Natural killer cell (primary cell): ENCODE measurements at places on chromosomes 7 and 10.
A peak's percentile ranks its signal among the peaks of the same experiment; 100 is the strongest.

DNA sequence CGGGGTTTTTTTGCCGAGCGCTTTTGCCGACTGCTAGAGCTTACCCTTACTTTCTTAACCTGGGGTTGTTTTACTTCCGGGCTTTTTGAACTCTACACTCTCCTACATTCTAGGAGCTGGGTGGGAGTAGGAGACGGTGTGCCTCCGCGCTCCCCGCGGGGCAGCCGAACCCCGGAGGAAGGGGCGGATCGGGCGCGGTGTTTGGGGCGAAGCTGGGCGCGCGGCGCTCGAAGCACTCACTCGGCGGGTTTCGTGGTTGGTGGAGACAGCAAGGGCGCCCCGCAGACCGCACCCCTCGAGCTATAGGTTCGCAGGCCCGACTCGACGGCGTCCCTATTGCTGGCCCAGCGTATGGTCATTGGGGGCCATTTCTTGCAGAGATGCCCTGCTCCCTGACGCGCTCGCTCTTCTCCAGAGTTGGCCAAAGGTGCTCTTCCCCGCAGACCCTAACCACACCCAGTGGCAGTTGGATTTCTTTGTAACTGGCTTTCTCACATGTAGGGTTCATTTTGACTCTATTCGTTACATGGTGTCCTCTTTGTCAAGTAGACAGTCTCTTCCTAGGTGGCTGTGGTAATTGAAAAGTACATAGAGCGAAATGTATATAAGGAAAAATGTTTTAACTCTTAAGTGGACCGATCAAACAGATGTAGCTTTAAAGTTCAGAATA lies 364 bp downstream of the ZNF518A start:
- DNase-seq = peak; percentile 74

DNA sequence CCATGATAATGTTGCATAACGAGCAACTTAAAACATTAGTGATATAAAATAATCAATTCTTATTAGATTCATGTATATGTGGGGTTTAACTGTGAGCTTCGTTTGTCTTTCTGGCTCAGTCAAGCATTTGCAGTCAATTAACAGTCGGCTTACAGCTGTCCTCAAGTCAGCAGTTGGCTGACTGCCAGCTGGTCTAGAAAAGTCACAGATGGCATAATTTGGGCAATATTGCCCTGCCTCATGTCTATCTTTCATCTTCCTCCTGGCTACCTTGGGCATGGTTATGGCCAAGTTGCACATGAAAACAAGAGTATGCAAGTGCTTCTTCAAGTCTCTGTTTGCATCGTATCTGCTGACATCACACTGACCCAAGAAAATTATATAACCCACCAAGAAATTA lies 186.1 kb upstream of the ZWINT start:
- DNase-seq = no peak

GRCh38 chr10:62818426-62819011 lies 2.4 kb upstream of the EGR2 start:
- DNase-seq = peak; percentile 67

- no peak for DNase-seq
Measured at GRCh38 chr7:113392841-113393540, 274.6 kb upstream of the SMIM30 start.

DNA sequence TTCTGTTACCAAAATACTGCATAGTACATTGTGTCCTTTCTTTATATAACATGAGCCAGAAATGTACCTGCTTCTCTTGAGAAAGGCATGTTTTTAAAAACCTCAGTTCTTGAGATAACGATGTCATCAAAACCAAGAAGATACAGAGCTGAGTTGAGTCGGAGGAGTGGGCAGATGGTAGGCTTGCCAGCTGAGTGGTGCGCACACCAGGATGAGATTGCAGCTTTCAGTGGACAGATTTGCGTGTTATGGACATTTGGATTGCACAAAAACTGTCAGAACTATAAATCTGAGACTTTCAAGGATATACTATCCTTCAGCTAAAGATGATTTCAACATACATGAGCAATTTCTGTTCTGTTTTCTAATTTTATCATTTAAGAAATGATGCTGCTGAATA lies 25.0 kb downstream of the PRKAR2B start:
- DNase-seq = no peak

DNA sequence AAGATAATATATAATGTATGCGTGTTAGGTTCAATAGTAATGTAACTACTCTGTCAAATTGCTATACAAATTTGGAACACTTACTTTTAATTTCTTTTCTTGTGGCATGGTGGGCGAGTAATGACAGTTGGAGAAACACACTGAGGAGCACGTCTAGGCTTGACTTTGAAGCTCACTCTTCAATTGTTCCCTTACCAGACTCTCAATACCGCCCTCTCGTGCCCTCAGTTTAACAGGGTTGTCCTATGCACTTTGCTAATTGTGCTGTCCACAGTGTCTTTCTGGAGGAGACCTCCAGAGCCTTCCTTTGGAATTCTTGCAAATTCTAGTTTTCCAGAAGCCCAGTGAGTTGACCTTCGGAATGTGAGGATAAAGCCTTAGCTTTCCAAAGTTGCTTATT lies 107.2 kb upstream of the RELN start:
- no peak for DNase-seq

DNA sequence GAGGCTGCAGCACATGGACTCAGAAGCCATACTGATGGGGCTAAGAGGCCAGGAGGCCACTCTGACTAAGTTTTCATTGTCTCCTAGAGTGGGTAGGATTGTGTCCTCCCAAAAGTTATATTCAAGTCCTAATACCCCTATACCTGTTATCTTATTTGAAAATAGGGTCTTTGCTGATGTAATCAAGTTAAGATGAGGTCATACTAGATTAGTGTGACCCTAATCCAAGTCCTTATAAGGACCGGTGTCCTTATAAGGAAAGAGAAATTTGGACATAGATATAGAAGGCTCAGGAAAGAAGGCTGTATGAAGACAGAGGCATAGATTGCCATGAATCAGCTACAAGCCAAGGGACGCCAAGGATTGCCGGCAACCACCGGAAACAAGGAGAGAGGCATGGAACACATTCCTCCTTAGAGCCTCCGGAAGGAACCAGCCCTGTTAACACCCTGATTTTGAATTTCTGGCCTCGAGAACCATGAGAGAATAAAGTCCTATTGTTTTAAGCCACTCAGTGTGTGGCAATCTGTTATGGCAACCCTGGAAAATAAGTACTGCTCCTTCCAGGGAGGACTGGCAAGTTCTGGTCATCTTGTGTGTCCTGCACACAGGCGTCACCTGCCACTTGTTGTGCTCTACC lies 157.0 kb downstream of the EMX2 start:
- no peak for DNase-seq

GRCh38 chr10:13201132-13201531 lies 33.0 kb downstream of the UCMA start:
- no peak for DNase-seq

- no peak for DNase-seq
Measured at GRCh38 chr7:96269246-96269994, 52.5 kb downstream of the SLC25A13 start.

DNA sequence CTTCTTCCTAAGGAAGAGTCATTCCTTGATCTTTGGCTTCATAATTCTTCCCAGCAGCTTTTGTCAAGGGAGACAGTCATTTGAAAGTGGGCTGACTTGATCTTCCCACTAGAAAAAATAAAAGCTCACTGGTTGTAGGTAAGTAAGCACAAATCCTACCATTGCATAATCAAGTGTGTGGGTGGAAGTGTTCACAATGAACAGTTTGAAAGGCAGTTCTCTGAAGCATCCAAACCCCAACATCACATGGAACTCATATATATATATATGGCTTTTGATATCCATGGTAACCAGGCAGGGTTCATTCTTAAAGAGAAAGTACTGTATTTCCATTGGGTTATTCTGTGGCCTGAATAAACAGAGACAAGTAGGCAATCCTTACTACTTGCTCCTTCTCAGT lies 51.6 kb downstream of the ARMH3 start:
- no peak for DNase-seq

DNA sequence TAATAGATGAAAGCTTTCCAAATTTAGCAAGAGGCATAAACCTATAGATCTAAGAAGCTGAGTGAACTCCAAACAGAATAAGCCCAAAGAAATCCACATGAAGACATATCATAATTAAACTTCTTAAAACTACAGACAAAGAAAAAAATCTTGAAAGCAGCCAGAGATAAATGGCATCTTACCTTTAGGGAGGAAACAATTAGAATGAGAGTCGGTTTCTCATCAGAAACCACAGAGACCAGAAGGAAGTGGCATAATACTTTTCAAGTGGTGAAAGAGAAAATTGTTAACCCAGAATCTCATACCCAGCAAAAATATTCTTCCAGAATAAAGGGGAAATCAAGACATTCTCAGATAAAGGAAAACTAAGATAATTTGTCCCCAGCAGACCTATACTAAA lies 98.9 kb upstream of the NANOS1 start:
- no peak for DNase-seq

DNA sequence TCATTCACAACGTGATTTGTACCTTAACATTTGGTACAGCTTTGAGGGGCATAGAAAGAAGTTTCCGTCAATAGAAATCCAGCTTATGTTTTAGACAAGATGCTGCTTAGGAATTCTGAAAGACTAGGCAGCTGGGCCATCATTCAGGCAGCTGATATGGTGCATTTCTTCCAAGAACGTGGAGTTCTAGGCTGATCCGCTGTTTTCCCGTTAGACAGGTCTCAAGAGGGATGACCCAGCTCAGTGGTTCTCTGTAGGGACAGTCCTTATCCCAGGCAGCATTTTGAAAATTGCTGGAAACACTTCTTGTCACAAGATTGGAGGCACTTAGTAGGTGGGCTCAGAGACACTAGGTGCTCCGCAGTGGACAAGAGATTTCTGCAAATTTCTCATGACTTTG lies 242.7 kb upstream of the FOXK1 start:
- no peak for DNase-seq

DNA sequence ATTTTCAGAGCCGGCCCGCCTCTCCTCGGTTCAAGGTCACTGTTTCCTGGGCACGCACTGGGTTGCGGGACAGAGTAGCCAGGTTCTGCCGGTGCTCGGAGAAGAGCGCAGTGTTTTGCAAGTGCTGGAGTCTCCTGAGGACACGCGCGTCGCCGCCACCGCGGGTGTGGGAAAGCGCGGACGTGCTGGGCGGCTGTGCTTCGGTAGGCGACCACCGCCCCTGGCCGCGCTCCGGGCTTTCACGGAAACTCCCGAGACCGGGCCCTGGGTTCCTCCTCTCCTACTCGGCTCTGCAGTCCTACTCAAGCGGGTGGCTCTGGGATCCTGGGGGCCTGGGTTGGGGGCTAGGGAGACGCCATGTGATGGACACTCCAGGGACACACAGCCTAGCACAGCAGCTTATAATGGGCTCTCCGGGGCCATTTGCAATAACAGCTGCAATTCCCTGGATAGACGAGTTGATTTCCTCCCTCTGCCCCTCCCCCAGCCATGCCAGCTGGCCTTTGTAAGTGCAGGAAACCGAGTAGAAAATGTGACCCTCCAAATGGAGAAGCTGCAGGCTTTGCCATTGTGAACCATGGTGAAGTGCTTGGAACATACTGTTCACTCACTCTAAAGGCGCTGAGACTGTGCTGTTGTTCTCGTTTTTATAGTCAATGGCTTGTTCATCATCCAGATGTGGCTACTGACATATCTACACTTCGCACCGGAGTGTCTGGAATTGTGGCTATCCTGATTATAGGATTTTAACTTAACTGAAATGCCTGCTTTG lies 2.1 kb downstream of the FRAT1 start:
- DNase-seq = peak; percentile 21

GRCh38 chr7:146772601-146773000 lies 656.0 kb downstream of the CNTNAP2 start:
- DNase-seq = no peak

GRCh38 chr7:93249491-93250148 lies 17.5 kb downstream of the VPS50 start:
- no peak for DNase-seq

GRCh38 chr7:99835189-99835588 lies 7.4 kb downstream of the CYP3A43 start:
- DNase-seq = no peak

DNA sequence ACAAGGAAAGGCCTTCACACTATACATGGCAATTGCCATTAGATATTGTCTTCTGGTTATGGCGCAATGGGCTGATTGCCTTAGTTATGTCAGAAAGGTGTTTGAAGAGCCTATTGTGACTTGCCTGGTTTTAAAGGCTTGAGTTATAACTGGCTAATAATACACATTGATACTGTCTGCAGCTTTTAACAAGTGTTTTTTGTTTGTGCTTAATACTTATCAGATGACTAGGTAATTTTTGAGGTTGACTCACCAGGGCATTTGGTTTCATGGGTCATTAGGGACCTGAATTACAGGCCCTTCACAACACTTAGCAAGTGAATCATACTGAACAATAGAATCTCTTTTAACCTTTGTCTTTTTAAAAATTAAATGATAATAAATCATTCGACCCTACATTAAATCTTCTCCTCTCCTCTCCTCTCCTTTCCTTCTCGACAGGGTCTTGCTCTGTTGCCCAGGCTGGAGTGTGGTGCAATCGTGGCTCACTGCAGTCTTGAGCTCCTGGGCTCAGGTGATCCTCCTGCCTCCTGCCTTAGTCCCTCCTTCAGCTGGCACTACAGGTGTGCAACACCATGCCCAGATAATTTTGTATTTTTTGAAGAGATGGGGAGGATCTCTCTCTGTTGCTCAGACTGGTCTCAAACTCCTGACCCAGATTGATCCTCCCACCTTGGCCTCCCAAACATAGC lies 196.3 kb downstream of the JCAD start:
- no peak for DNase-seq

DNA sequence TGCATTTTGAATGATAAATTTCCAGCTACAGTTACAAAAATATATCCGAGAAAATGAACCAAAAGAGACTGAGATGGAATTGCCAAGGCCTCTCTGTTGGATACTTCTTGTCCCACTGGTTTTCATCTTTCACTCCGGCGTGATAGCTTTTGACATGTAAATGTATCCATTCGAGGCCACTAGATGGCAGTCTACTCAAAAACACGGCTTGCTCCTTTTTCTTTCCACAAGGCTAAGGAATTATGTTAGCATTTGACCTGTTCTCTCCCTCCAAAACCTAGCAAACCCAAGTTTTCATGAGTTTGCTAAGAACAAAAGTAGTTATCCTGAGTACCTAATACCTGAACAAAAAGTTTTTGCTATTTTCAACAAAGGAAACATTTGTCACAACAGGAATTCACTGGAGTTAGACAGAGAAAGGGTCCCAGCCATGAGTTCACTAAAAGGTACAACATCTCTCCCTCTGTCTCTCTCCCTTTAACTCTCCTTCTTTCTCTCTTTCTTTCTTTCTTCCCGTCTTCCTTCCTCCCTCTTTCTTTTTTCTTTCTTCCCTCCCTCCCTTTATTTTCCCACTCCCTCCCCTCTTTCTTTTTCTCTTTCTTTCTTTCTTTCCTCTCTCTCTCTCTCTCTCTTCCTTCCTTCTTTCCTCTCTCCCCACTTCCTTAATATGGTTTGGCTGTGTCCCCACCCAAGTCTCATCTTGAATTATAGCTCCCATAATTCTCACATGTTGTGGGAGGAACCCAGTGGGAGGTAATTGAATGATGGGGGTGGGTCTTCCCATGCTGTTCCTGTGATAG lies 207.9 kb upstream of the MYO3A start:
- DNase-seq = peak; percentile 51

GRCh38 chr7:133562621-133563020 lies 309.7 kb downstream of the EXOC4 start:
- no peak for DNase-seq

DNA sequence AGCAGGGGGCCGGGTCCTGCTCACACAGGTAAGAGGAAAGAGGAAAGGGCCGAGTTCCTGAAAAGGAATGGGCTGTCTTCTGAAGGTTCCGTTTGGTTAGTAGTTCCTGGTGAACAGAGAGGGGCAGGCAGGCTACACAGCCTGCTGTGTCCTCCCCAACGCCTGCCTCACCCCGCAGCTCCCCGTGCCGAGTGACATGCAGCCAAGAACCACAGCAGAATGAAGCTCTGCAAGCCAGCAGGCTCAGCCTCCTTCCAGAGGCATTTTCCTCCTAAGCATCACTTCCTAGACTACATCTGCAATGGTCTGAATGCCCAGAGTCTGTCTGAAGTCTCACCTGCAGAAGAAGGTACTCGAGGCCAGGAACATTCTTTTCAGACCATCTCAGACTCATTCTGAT lies 202.4 kb upstream of the TCERG1L start:
- no peak for DNase-seq
